ENCODE measurements at places on chromosomes 2 and 18.

- DNase-seq = no peak
These were observed 143.9 kb upstream of the SLC39A10 start for GRCh38 chr2:195513119-195513518.

GRCh38 chr18:75497576-75498235, 70.2 kb upstream of the SMIM21 start:
- DNase-seq = no peak

DNA sequence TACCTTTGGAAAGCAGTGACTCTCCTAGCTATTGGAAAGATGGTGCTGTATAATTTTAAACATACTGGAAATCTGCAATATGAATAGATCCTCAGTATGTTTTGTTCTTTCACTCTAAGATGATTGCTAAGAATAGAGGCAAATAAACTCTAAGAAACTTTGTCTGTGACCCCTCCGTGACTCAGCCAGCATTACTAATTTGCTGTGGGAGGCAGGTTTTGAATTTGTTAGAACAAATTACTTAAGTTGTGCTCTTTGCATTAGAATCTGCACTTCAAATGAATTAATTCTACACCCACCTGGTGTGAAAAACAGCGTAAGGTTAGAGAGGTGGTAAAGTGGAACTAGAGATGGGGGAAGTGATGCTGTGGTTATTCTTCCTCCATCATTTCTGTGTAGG, 142.2 kb downstream of the RAPGEF4 start:
- DNase-seq = no peak

DNA sequence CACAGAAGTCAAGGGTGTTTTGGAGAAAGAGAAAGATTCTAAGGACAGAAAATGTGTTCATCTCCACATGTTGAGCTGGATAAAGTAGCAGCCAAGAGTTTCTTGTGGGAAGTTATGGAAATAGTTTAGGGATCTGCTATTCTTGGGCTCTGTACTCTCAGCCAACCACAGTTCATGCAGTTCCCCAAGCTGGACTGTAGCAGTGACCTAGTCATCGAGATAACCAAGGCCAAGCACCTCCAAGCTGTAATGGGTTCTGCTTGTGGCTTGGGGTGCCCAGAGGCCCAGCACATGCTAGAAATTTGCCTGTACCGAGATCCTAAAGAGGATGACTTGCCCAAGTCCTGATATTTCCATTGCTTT, 91.9 kb upstream of the RASGRP3 start:
- no peak for DNase-seq

DNA sequence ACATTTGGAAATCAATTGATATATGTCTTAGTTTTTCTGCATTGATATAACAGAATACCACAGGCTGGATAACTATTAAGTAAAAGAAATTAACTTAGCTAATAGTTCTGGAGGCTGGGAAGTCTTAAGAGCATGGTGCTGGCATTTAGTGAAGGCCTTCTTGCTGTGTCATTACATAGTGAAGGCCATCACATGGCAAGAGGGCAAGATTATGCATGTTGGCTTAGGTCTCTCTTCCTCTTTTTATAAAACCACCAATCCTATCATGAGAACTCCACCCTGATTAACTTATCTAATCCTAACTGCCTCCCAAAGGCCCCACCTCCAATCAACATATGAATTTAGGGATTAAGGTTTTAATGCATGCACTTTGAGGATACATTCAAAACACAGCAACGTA, 225.5 kb upstream of the VRK2 start:
- DNase-seq = no peak

- DNase-seq = no peak
These were observed 10.3 kb downstream of the ITGA6 start for GRCh38 chr2:172437419-172438341.

DNA sequence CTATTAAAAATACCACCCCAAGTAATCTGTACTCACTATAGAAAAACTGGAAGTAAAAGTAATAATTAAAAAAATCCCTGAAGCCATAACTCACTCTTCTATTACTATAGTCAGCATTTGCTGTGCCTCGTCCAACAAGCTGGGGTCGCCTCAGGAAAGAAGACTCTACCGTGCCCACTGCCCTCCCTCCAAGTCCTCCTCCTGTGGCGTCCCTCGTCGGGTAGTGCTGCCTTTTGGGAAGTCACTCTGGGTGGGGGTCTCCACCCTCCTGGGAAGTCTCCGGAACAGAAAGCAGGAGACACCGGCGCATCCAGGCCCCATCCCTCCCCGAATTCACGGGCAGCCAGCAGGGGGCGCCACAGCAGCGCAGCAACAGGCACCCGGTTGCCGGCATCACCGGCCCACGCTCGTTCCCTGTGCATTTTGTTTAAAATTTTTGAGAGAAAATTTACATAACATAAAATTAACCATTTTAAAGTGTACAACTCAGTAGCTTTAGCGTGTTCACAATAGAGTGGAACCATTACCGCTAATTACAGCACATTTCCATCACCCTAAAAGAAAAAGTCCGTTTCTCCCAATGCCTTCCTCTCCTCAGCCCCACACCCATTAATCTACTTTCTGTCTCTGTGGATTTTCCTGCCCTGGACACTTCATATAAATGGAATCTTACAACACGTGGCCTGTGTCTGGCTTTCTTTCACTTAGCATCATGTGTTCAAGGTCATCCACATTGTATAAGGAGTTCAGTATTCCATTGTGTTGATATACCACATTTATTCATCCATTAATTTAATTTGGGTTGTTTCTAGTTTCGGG, 62.2 kb downstream of the ADNP2 start:
- peak; percentile 88 for DNase-seq

DNA sequence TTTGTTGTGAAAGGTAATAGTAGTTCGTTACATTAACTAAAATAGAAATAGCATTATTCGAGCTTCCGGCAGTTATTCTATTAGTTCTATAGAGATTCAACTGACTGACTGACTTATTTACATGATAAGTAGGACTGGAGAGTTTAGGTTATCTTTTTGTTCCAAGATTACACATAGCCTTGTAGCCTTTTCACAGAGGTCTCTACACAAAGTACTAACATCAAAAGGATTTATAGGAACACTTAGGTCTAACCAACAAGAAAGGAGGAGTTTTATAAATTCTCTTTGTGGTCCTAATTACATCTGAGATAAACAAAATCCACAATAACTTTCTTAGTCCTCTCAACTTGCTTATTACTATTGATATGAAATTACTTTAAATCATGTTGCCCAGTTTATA, 62.8 kb downstream of the SOS1 start:
- no peak for DNase-seq

DNA sequence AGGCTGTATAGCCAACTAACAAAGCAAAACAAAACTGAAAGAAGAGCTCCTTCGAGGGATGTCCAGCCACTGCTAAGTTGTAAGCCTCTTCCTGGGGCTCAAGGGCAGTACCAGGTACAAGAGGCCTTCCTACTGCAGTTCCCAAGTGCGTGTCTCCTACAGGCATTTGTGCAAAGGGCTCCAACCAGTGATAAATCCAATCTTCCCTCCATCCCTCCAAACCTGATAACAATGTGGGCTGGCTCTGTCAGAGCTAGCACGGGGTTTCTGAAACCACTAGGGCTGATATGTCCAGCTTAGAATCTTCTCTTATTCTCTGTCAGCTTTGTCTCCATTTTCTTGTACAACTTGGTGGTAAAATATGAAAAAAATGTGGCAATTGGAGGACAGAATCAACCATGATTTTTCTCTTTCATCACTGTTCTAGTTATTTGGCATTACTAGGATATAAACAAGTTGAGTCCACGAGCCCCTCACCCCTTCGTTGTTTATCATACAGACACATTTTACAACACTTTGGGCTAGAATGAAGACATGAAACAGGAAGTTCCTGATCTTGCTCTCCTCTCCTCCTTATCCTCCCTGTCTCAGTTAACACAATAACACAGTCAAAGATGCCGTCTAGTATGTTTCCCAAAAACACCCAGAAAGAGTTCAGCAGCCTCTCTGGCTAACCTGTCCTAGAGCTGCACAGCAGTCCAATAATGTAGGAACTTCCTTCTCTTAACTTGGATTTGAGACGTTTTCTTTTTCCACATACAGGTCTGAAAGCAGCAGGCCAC, 35.4 kb upstream of the WIPF1 start:
- no peak for DNase-seq

DNA sequence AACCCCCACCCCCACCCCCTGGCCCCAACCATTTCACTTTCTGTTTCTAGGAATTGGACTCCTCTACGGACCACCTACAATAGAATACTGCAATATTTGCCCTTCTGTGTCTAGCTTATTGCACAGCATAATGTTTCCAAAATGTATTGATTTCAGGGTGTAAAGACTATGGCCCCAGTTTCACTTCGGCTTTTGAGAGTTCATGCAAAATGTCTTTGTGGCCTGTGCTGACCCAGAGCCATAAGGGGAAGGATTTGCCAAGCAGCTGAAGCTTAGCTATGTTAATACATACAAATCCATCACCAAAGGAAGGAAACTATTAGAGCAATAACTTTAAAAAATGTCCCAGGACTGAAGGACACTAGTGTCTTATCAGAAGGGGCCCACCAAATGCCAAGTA, 11.2 kb upstream of the ATP9B start:
- no peak for DNase-seq

DNA sequence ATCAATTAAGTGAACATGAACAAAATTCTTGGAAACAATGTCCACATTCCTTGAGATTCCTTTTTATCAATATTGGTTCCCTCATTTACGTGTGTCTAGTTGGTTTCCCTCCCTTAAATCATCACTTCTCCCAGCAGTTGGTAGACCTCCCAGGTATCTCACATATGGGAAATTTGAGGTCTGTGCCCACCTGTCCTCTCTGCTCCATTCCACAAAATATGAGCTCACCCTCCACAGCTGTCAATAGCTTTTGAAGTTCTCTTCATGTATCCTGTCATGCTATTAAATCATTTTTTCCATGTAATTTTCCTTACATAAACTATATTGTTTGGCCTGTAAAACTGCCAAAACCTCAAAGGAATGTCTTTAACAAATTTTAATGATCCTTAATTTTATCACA, 992.2 kb upstream of the ACVR2A start:
- peak; percentile 4 for DNase-seq

- peak; percentile 89 for DNase-seq
These were observed 28.3 kb downstream of the ANXA4 start for GRCh38 chr2:69770193-69770702.

DNA sequence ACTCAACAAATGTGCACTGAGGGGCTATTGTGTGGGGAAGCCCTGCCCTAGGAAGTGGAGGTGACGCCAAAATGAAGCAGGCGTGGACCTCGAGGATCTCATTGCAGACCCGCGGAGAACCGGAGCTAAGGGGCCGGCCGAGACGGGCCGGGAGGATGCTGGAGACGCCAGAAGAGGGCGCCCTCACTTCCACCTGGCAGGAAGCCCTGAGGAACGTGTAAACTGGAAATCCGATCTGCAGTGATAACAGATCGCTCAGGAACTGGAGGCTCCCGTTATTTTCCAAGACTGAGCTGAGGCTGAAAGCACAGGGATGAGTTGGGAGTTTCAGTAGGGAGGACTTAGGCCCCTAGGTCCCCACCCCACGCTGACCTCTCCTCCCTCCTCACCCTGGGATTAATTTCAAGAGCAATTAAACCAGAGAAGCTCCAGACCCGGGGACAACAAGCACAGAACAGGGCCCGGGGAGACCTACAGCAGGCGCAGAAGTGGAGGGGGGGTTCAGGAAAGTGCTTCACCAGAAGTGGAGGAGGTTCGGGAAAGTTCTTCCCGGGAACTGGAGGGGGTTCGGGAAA, 7.7 kb upstream of the COL6A3 start:
- DNase-seq = peak; percentile 73

DNA sequence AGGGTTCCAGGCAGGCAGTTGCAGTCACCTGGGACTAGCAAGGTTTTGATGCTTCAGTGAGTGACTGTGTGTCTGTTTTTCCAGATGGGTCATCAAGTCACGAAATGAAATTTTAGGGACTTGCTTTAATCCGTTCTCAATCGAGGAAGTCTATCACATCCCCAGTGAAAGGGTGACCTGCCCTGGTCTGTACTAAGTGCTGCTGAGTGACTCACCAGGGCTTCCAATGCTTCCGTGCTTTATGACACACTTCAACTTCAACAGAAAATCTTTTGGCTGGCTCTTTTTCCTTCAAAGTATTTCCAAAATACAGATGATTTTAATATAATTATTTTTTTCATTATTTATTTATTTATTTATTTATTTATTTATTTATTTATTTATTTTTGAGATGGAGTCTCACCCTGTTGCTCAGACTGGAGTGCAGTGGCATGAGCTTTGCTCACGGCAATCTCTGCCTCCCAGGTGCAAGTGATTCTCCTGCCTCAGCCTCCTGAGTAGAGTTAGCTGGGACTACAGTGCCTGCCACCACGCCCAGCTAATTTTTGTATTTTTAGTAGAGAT, 18.4 kb downstream of the TFCP2L1 start:
- DNase-seq = peak; percentile 43

GRCh38 chr2:139196754-139197153, 416.6 kb upstream of the NXPH2 start:
- no peak for DNase-seq

- no peak for DNase-seq
These were observed 8.7 kb upstream of the B3GNT2 start for GRCh38 chr2:62187246-62187645.

DNA sequence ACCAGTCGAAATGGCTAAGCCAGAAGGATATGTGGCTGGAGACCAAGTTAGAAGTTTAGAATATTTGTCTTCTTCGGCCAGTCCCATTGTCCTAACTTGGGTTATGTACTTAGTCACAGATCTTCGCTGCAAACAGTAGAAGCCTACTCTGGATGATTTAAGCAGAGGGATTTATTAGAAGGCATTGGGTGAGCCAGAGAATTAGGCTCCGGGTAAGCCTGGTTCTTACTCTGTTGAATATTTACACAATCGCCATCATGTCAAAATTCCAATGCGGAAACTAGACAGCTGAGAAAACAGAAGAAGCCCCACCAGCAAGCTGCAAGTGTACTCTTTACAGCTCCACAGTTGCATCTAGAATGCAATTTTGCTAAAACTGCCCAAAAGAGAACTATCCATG, 276.6 kb downstream of the CMPK2 start:
- no peak for DNase-seq

GRCh38 chr18:76402026-76402990, 92.7 kb downstream of the ZNF516 start:
- DNase-seq = no peak

GRCh38 chr2:179129574-179130238, 79.8 kb upstream of the CCDC141 start:
- DNase-seq = peak; percentile 5

DNA sequence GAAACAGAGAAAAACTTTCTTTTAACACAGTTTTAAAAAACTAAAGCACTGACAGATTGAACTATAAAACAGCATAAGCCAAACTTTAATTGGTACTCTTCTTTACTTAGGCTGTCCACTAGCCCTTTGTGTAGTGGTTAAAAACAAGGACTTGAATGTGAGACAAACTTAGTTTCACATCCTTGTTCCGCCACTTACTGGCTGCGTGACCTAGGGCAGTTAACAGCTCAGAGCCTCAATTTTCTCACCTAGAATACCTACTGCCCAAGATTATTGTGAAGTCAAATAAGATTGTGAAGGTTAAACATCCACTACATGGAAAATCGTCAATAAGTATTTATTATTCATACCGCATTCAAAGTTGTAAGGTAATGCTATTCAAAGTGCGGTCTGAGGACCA, 2.0 kb downstream of the WDR35 start:
- DNase-seq = no peak

- DNase-seq = no peak
These were observed 77.1 kb upstream of the NARS1 start for GRCh38 chr18:57698571-57699276.
